Activated CD8-positive, alpha-beta T cell treated with anti-CD3 and anti-CD28 coated beads, Interleukin-2, amount 10 ng/mL, durations not matched to agents 7 days and 5 days (primary cell): ENCODE measurements at places on chromosomes 11 and 22. TPM values are rescaled to one million over a fixed set of nuclear protein-coding genes. Genes with fewer than 3 reads are reported as not detected.

OR6A2 gene
- total RNA-seq, result 0.05 TPM

DNA sequence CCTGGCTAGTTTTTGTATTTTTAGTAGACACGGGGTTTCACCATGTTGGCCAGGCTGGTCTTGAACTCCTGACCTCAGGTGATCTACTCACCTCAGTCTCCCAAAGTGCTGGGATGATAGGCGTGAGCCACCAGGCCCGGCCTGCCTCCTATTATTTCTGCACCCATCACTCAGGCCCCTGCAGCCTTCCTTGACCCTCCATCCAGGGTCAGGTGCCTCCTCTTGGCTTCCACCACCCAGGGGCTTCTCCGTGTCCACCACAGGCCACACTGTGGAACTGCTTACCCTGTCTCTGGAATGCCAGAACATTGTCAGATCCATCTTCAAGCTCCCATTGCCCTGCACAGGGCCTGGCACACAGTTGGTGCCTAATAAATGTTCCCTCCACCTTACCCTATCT, 75.4 kb upstream of the RTL6 start:
- H3K27me3 ChIP-seq, result peaks cover 16% of the 10 kb centered on the region
- DNase-seq, result no peak
- no peak overlapping the region for H3K27ac ChIP-seq
- H3K4me1 ChIP-seq, result no peaks in the 10 kb centered on the region

DNA sequence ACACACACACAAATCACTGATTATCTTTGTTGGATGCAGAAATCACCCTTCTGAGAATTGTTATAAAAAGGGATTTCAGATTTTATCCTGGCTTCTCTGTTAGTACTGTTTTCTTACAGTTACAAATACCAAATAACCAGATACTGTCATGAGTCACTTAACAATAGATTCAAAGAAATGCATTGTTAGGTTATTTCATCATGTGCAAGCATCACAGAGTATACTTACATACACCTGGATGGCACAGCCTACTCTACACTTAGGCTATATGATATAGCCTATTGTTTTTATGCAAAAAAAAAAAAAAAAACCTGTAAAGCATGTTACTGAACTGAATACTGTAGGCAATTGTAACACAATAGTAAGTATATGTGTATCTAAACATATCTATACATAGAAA, 319.2 kb upstream of the ARHGAP42 start:
- H3K4me3 ChIP-seq, result no peak overlapping the region
- no peak overlapping the region for H3K27ac ChIP-seq
- H3K27me3 ChIP-seq, result no peaks in the 10 kb centered on the region

GRCh38 chr11:115950660-115951059, 446.4 kb upstream of the CADM1 start:
- H3K36me3 ChIP-seq, result no peaks in the 10 kb centered on the region
- no peak overlapping the region for H3K27ac ChIP-seq
- no peak for DNase-seq
- no peaks in the 10 kb centered on the region for H3K27me3 ChIP-seq
- no peak overlapping the region for H3K4me3 ChIP-seq
- H3K4me1 ChIP-seq, result no peaks in the 10 kb centered on the region

DNA sequence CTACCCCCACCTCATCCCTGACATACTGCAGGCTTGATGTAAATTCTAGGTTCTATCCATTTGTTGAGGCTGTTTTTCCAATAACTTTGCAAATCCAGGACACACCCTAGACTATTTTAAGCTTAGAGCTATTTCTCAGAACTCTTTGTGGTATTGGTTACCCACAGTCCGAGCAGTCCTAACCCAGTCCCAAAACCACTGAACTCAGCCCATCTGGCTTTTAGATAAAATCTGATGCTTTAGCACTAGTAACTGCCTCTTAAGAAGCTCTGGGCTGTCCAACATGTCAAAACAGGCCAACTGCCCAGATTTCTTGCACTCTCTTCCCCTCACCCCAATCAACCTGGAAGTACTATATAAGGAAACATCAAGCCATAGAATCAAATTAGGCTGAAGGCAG, 344.4 kb upstream of the CADM1 start:
- no peaks in the 10 kb centered on the region for H3K4me1 ChIP-seq
- no peak overlapping the region for H3K27ac ChIP-seq
- no peaks in the 10 kb centered on the region for H3K36me3 ChIP-seq
- H3K4me3 ChIP-seq, result no peak overlapping the region

GRCh38 chr11:18668131-18668530, 30.4 kb upstream of the TMEM86A start:
- peaks cover 2% of the 10 kb centered on the region for H3K27me3 ChIP-seq
- H3K36me3 ChIP-seq, result no peaks in the 10 kb centered on the region
- H3K27ac ChIP-seq, result no peak overlapping the region
